ENCODE measurements at places on chromosomes 16 and 17.
A peak's percentile ranks its signal among the peaks of the same experiment; 100 is the strongest.

GRCh38 chr16:86251682-86252081, 258.6 kb upstream of the FOXF1 start:
- DNase-seq: no peak

- no peak for DNase-seq
Measured at GRCh38 chr17:18121144-18121910, 12.8 kb downstream of the MYO15A start.

DNA sequence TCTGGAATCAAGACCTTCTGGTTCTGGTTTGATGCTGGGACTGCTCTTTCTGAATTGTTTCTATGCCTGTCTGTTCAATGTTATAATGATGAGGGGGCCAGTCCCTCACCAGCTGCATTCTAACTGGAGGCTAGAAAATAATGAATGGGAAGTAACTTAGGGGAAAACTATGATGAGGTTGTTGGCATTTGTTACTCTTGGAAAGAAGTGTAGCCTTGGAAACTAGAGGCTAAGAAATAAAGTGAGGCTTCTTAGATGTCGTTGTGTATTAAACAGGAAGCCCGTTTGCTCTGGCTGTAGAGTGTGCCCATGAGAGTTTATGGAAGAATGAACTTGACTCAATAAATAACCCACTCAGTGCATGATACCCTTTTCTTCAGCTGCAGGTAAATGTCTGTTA, 140.8 kb downstream of the PRKCA start:
- DNase-seq: no peak

- DNase-seq: no peak
Measured at GRCh38 chr17:58829172-58829637, 73.6 kb downstream of the PPM1E start.

DNA sequence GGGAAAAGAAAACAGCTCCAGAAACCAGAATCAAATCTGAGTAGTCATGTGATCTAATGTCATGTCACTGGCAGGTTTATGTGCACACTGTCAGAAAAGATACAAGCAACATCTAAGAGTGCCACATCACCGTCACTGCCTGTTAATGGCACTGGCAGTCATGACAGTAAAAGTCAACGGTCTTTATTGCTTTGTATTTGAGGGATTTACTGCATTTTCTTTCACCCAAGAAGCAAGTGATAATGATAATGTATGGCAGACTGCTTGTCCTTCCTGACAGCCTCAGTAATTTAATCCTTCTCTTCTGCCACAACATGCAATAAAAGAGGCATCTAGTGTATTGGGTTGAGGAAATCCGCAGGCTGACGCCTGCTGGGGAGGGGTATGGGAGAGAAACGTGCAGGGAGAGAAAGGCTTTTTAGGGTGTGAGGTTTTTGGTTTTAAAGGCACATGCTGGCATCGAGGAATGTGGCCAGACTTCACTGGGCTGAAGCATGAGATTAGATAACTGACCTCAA, 92.4 kb downstream of the RPGRIP1L start:
- DNase-seq: peak; percentile 28

DNA sequence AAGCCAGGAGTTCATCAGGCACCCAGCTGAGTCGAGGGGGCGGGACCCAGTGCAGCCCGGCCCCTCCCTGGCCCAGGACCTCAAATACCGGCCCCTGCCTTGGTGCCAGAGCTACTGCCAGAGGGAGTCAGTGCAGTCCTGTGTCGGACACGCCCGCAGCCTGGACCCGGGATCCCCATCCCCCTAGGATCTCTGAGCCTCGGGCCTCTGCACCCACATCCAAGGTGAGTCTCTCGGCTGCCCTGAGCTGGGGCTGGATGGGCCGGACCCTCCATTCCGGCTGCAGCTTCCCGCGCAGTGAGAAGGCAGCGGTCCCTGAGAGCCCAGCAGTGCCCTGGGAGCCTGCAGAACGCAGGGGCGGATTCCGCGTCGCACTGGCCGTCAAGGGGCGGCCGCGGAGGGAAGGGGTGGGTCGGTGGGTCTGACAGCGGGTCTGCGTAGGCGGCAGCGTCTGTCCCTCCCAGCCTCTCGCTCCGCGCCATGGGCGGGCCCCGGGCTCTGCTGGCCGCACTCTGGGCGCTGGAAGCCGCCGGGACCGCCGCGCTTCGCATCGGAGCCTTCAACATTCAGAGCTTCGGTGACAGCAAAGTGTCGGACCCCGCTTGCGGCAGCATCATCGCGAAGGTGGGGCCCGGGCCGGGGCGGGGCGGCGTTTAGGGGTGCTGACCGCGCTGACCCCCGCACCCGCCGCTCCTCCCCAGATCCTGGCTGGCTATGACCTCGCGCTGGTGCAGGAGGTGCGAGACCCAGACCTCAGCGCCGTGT, at the start of gene DNASE1L2:
Gene DNASE1L2 (plus strand): TSS at position 108 of the 765 bp plus-strand sequence. CDS start 373 bp downstream, at position 481.
- peak; percentile 19 for DNase-seq

GRCh38 chr16:79792664-79793351, 192.3 kb upstream of the MAF start:
- DNase-seq: no peak

DNA sequence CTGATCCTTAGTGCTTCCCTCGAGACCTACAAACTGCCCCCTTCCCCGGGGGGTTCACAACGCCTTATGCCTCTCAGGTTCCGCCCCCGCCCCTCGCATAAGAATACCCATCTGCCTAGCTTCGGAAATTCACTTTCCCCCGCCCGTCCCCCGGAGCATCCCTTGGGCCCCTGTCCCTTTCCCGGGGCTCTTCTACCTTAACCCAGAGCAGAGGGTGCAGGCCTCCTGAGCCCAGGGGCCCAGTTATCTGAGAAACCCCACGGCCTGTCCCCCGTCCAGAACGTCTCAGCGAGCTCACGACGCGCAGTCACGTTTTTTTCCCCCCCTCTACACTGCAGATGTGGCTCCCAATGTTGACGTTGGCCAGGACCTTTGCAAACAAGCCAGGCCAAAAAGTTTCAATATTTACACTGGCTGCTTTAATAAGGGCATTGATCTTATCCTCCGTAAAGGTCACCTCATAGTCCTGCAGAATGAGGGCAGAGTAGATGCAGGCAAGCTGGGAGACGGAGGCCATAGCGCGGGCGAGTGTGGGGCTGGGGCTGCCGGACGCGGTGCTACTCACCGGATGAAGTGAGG, 1.4 kb upstream of the NBR1 start:
- peak; percentile 52 for DNase-seq

DNA sequence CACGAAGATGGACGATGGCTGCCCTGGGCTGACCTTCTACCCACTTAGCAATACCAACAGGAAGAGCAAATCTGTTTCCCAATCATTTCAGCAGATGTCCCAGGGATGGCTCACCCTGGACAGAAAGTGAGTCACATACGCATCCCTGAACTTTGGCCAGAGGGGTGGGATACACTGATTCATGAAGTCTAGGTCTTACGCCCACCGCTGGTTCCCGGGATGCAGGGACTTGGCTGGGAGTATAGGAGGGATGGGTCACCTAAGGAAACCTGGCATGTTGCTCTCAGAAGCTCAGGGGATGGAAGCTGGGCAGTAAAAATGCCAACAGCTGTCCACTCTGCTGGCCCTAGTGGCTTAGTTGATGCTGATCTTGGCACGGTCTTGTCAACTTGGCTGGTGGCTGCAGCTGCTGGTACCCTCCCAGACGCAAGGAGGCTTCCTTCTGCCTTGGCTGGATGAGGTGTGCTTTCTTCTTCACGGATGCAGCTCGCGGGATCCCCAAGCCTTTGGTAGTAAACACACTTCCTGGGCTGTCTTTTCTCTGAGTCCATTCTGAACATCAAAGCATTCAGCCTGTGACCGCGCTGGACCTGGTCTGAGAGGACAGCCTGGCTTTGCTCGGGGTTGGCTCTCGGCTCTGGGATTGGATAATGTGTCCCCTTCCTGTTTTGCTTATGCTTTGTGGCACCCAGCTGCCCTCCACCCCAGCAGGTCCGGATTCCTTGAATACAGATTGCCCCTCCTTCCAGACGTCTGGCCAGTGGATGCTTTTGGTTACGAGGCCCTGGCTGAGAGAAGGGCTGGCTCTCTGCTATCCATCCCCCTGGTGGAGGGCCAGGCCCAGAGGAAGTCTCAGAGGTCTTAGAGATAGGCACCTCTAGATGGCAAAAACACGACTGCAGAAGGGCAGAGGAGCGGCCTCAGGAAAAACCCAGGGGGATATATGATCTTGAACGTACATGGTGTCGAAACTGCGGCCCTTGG, 71.5 kb downstream of the RAP1GAP2 start:
- DNase-seq: no peak

- no peak for DNase-seq
Measured at GRCh38 chr17:17420561-17421269, 56.1 kb upstream of the MED9 start.

GRCh38 chr16:86220561-86220960, 289.8 kb upstream of the FOXF1 start:
- no peak for DNase-seq

DNA sequence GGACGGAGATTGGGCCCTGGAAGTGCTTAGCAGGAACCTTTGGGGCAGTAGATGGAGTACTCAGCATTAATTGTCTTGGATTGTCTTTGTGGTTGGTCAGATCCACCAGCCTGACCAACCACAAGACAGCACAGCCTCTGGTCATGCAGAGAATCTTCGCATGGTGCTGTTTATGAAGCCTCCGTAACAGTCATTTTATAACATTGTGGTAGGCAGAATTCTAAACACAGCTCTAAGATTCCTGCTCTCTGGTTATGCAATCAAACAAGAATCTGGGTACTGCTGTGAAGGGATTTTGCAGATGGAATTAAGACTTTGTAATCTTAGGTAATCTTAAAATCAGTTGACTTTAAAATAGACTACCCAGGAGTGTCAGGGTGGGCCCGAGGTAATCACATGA, 312.2 kb upstream of the GOT2 start:
- no peak for DNase-seq

DNA sequence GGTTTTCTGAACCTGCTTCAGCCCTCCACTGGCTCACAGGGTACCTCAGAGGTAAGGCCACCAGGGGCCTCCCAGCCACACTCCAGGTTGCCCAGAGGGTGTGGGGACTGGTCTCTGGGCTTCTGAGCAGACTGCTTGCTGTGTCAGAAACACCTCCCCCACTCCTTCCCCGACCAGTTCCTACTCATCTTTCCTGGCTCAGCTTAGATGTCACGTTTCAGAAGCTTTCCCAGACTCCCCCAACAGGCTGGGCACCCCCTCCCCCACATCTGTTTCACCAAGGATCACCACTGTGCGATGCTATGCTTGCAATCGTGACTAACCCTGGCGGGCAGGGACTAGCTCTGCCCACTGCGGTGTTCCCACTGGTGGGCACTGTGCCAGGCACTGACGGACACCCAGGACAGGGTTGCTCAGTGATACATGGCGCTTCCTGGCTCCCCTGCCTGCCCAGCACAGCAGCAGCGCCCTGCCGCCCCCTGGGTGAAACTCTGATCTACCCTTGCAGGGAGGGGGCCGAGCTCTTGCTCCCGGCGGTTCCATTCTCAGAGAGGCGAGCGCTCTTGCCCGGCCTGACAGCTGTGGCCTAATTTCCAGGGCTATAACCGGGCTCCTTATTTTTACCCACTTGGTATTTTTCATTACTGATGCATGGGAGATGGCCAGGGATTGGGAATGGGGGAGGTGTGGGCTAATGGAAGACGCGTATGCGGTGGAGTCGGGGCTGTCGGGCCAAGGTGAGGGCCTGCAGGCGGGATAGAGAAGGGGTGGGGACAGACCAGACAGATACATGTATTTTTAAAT, 29.4 kb upstream of the MTSS2 start:
- no peak for DNase-seq

DNA sequence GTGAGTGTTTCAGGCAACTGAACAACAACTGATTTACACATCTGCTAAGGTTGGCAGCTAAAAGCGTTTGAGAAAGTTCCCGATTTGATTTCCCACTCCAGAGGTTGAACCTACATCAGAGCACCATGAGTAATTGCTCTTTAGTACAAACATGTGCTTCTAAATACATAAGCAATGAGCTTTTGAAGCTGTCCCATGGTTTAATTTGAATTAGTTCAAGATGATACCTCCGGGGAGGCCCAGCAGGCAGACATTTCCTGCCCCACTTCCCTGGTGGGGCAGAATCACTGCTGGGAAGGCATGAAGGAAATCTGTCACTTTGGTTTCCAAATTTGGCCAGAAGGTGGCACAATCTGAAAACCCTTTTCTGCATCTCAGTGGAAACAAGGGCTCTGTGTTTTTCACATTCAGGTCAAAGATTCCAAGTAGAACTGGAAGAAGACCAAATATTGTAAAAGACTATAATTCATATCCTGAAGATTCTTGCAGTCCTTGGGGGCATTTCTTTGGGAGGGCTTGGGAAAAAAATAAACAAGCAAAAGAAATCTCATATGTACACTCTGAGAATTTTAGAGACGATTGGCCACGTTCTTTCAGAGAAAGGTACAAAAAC, 176.2 kb upstream of the FAM20A start:
- peak; percentile 39 for DNase-seq

- DNase-seq: no peak
Measured at GRCh38 chr17:58306131-58306951, 22.3 kb downstream of the TSPOAP1 start.

- DNase-seq: no peak
Measured at GRCh38 chr16:24954137-24954536, 61.0 kb downstream of the ARHGAP17 start.

DNA sequence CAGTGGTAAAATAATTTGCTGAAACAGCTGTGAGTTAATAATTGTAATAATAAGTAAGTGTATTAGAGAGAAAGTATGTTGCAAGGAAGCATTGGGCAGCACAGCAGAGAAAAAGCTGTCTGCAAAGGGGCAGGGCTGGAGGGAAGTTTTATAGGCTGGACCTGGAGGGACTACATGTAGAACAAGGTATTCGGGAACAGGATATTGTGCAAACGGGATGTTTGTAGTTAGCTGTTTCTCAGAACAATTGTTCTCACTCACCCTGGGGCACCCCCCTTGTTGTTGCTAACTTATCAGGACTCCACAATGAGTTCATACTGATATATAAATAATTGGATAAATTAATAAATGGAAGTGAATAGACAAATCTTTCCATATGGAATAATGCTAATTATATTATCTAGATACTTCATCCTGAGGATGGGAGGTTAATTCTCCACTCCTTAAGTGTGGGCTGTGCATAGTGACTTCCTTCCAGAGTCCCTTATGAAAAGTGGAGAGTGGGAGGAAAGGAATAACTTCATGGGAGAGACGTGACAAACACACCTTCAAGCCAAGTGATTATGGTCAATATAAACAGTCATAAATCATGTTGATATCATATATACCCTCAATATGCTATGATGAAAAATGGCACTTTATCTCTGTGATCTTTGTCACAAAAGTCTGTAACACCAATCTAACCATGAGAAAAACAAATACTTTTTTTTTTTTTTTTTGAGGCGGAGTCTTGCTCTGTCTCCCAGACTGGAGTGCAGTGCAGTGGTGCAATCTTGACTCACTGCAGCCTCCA, 85.4 kb downstream of the PPM1E start:
- no peak for DNase-seq

GRCh38 chr17:80955078-80955477, 36.6 kb upstream of the CHMP6 start:
- DNase-seq: no peak

GRCh38 chr17:81509972-81510784, 2.4 kb downstream of the ACTG1 start:
- peak; percentile 26 for DNase-seq

DNA sequence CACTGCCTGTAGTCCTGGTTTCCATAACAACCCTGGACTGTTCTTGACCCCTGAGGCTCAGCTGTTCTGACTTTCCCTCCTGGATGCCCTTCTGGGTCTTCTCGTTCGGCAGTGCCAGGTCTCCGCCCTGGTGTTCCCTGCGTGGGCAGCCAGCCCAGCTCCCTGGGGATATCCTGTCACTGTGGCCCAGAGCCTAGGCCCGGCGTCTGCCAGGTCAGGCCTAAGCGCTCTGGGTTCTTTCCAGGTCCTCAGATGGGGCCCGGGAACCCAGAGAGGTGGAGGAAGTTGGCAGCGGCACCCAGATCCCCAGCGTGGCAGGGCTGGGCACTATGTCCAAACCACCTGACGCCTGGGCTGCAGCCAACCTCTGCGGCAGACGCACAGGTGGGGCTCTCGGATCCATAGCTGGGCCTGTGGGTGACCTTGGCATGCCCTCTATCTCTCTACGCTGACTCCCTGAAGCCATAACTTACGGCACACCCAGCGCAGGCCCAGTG, 12.5 kb upstream of the ATP2A3 start:
- no peak for DNase-seq

Measured in hematopoietic multipotent progenitor cell treated with erythropoietin and hydrocortisone succinate and interleukin-3 and kit ligand, for 8 days (in vitro differentiated cells).